ENCODE measurements at places on chromosomes 2 and 18.

GRCh38 chr2:24049485-24050021 is at the start of gene FKBP1B:
Gene FKBP1B, plus strand, starts transcription at chr2:24049741. Its CDS starts 109 bp downstream, at chr2:24049850.
- H3K4me3 ChIP-seq, result peak within 1 kb of the TSS; percentile 51
- peaks cover 22% of the 10 kb centered on the region for H3K4me1 ChIP-seq
- no peaks in the 10 kb centered on the region for H3K36me3 ChIP-seq
- peaks cover 7% of the 10 kb centered on the region for H3K27me3 ChIP-seq

- no peak for DNase-seq
- no peak overlapping the region for H3K4me3 ChIP-seq
- H3K27ac ChIP-seq, result no peak overlapping the region
- peaks cover 20% of the 10 kb centered on the region for H3K4me1 ChIP-seq
These were observed 1.5 kb downstream of the LOXL3 start for GRCh38 chr2:74551942-74552913.

DNA sequence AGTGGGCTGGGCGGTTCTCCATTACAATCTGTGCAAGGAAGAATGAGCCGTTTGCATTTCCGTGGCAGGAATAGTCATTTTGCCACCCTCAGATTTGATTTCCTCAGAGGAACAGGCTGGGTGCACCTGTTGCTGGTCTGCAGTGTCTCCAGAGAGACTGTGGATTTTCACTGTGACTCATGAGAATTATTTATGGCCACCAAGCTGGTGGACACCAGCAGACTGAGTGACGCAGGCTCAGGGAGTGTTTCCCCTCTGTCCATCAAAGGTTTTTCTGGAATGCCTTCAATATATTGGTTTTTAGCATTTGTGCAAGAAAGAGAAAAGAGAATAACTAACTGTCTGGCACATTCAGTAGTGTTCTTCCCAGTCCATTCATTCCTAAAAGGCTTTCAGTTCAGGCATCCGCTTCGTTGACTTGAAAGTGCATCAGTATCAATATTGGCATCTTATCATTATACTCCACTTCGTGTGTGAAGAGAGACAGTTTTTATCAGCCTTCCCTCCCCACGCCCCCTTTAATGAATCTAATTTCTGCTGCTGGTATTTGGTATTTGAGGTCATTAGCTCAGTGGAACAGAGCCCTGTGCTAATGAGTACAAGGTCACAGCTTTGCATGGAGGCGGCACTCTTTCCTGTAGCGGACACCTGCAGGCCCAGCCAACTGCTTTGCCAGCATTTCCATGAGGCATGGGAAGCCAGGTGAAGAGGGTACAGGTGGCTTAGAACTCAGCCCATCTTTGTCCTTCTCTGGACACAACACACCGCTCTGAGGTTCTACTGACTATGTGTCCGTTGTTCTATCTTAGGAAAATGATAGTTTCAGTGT is 39.9 kb downstream of the PRKCE start:
- H3K27me3 ChIP-seq, result no peaks in the 10 kb centered on the region
- no peaks in the 10 kb centered on the region for H3K4me1 ChIP-seq
- no peak for DNase-seq
- no peak overlapping the region for H3K4me3 ChIP-seq
- no peak overlapping the region for H3K27ac ChIP-seq

GRCh38 chr2:8219631-8220355 is 462.1 kb upstream of the ID2 start:
- no peak for DNase-seq
- H3K4me1 ChIP-seq, result no peaks in the 10 kb centered on the region
- H3K4me3 ChIP-seq, result no peak overlapping the region
- no peaks in the 10 kb centered on the region for H3K27me3 ChIP-seq

GRCh38 chr2:45840481-45840880 is 189.0 kb downstream of the PRKCE start:
- H3K4me1 ChIP-seq, result peaks cover 6% of the 10 kb centered on the region
- H3K27ac ChIP-seq, result no peak overlapping the region
- no peak overlapping the region for H3K4me3 ChIP-seq
- H3K27me3 ChIP-seq, result no peaks in the 10 kb centered on the region
- H3K36me3 ChIP-seq, result no peaks in the 10 kb centered on the region

DNA sequence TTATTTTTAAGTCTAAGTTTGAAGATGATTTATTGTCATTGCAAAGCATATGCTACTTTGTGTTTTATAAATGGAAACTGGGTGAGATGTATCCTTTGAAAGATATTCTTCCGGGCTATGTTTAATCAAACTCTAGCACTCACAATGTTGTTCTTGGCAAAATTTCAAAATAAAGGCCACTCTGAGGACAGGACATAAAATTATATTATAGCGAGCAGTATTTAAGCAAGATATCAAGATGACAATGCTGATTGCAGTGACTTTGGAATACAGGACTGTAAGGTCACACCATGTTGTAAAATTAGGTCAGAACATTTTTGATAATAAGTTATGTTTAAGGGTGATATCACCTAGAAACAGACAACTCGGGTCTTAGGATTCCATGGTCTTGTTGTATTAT is 14.2 kb downstream of the RPRM start:
- H3K4me3 ChIP-seq, result no peak overlapping the region
- no peak for DNase-seq
- H3K36me3 ChIP-seq, result no peaks in the 10 kb centered on the region
- H3K27me3 ChIP-seq, result no peaks in the 10 kb centered on the region
- H3K27ac ChIP-seq, result no peak overlapping the region
